Activated CD4-positive, alpha-beta memory T cell treated with anti-CD3 and anti-CD28 coated beads, Interleukin-2, amount 10 ng/mL, durations not matched to agents 7 days and 5 days (primary cell): ENCODE measurements at places on chromosomes 16 and 17. TPM values are rescaled to one million over a fixed set of nuclear protein-coding genes. Genes with fewer than 3 reads are reported as not detected.
A peak's percentile ranks its signal among the peaks of the same experiment; 100 is the strongest.

DNA sequence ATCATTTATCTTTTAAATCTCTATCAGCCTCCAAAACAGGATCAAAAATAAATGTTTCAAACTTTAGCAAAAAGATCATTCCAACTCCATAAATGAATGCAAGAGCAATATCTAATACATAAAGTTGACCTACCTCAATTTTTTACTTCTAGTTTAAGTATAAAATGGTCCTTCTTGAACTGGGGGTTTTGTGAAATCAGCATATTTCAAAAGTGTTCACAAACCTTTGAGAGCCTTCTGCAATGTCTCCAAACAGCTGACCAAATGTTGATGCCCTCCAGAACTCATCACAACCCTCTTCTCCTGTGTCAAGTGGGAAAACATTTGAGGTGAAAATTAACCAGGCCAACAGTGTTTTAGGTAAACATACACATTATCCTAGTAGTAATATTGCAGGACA, 7.7 kb downstream of the MED1 start:
- DNase-seq: no peak

DNA sequence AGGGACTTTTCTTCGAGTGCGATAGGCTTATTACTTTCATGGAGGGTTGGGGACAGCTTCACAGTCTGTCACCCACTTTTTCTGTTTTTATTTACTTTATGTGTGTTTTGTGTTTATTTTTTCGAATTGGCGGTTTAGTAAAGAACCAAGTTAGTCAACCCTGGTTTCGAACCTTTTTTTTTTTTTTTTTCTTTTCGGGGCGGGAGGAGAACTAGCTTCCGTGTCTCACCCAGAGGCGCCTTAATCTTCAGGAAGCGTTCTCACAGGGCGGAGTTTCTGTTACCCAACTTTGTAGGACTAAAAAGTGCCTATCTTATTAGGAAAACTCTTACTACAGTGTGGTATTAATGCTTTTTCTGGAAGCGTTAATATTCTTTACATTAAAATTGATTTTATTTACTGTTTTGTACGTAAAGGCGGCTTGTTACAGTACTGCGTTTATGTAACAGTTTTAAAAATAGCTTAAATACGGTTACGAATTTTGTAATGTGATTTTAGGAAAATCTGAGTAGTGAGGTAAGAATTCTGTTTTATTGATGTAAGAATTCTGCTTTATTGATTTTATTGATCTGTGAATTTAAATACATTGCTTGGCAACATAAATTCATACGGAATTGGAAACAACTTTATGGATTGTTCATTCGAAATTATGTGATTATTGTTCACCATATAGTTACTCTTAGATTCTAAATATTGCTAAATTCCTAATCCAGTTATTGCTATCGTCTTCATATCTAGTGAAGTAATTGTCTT, 885 bp downstream of the ZNF207 start:
- DNase-seq: peak; percentile 55

DNA sequence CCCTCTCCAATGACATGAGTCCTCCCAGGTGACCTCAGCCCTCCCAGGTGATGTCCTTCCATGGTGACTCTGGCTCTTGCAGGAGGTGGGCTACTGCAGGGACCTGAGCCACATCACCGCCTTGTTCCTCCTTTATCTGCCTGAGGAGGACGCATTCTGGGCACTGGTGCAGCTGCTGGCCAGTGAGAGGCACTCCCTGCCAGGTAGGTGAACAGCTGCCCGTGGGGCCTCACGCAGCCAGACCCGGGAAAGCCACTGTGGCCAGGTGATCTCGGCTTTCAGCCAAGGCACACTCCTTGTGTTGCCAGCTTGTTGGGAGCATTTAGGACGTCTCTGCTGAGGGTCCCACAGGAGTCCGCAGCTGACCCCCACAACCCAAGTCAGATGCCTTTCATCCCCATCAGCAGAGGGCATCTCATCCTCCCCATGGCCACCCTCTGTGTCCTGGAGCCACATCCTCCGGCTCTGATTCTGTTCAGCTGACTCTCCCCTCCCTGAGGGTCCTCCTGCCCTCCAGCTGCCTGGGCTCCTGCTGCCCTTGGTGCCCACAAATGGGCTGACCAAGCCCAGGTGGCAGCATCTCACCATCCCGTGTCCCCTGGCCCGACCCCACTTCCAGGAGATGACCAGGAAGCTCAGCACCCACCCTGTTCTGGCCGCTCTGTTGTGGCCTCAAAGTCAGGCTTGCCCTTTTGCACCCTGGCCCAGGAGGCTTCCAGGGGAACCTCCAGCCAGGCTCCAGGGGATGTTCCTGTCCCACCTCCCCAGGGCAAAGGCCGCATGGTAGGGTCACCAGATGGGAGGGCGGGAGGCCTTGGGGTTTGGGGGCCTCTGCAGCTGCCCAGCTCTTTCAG, 20.1 kb downstream of the USP6 start:
- DNase-seq: no peak

The COX4I1 gene
- 456 TPM for total RNA-seq

GRCh38 chr16:1899641-1900451, 18.4 kb downstream of the HS3ST6 start:
- DNase-seq: no peak

DNA sequence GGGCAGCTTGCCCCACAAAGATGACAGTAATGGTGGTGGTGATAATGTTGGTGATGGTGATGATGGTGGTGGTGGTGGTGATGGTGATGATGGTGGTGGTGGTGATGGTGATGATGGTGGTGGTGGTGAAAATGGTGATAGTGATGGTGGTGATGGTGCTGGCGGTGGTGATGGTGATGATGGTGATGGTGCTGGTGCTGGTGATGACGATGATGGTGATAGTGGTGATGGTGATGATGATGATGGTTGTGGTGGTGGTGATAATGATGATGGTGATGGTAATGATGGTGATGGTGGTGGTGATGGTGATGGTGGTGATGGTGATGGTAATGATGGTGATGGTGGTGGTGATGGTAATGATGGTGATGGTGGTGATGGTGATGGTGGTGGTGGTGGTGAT, 46.3 kb upstream of the FOXF1 start:
- no peak for DNase-seq

The DVL2 gene
- total RNA-seq: 47.2 TPM

DNA sequence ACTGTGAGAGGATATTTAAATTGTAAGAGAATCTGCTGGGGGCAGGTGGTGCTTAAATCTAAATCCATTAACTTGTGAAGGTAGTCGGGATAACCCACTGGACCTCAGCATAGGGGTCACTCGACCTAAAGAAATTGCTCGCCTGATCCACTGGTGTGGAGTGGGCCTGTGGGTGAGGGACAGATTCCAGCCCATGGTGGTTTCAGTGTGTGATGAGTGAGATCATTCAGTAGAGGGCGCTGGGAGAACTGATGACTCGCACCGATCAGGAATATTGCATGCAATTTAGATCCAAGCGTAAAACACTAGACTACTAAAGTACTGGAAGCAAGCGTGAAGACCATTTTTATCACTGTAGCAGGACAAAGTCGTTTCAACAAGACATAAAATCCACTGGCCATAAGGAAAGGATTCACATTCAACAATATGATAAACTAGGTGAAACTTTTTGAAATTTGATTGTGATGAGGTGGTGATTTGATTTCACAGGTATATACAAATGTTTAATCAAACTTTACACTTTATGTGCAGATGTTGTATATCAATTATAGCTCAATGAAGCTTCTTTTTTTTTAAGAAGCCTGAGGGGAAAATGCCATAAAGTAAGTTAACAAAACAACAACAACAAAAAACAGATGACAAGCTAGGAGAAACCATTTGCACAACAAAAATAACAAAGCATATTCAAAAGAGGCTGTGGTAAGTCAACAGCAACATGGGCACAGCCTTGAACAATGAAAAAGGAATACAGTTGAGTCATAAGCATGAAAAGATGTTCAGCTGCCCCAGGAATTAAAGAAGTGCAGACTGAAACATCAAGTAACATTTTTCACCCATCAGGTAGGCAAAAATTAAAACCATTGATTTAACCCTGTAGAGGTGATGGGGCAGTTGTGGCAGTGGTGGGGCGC, 7.5 kb upstream of the TMEM170A start:
- DNase-seq: peak; percentile 45

The TP53TG3 gene
- total RNA-seq: not detected

The ACSM3 gene
- total RNA-seq: 3.6 TPM

DNA sequence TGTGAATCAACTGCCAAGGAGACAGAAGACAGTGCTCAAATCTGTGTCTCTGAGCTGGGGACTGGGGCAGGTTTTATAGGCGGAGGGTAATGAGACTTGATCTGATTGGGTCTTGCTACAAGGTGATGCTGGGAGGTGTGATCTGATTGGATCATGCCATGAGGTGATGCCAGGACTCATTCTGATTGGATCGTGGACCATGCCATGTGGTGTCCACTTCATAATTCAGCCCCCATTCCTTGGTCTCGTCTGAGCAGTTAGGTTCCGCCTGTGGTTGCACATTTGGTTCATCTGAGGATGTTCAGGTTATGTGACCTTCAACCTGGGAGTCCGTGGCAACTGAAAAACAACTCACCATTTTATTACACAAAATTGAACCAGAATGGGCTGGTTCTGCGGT, 41.0 kb downstream of the OTOA start:
- no peak for DNase-seq

DNA sequence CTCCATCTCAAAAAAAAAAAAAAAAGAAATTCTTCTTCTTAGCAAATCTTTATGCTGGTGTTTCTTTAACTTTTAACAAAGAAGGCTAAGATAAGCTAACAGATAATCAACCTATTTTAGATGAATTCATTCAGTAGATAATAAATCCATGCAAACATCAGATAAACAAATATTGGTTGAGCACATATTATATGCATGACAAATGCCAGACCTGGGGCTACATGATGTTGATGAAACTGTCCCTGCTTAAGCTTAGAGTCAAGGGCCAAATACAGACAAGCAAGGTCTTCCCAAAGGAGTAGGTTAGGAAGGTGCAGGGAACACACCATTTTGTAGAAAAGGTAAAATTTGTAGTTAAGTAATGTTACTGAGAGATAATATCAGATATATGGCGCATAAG, 6.7 kb upstream of the MAP2K6 start:
- no peak for DNase-seq

GRCh38 chr17:63433746-63434591, 12.1 kb downstream of the CYB561 start:
- no peak for DNase-seq

DNA sequence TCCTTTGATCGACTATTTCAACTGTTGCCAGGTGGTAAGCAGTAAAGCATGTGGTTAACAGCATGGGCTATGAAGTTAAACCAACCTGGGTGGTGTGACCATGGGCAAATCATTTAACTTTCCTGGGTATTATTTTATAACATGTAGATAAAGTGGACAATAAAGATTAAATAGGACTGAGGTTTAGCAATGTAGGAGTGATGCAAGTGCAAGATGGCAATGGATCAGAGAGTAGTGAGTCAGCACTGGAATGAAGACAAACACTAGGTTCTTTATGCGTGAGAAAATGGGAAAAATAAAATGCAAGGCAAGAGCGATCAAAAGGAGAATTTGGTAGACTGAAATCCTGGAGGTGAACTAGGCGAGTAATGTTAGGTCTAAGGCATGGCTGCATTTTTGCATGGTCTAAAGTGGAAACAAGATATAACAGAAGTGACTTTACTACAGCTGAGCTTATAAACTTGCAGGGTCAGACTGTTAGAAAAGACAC, 222.4 kb upstream of the AXIN2 start:
- DNase-seq: no peak

- DNase-seq: peak; percentile 38
These were observed 1.5 kb upstream of the GSE1 start for GRCh38 chr16:85611444-85612190.

DNA sequence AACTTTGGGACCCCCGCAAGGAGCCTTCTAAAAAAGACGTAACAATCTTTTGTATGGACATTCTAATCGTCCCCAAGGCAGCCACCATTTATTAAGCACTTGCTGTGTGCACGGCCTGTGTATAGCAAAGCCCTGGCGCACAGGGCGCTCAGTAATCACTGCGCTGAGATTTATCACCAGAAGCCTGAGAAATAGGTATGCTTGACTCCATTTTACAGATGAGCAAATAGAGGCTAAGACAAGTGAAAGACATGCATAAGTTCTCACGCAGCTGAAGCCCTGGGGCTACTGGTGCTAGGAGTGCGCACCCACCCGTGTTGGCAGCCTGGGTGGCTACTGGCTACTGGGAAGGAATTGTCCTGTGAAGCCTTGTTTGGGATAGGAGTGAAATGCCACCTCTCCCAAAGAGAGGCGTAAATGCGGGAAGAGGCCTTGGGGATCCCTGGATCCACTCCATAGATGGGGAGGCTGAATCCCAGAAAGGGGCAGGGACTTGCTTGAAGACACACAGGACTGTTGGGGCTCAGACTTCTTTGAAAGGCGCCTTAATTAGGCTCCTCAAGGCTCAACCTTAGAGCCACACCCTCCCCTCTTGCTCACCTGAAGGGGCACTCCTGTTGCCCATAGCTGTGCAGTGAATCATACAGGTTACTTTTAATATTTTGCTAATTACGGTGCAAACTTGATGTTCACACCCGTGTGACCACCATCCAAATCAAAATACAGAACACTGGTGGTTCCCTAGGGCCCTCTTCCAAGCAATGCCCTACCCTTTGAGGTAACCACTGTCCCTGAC, 634 bp upstream of the NATD1 start:
- no peak for DNase-seq

- no peak for DNase-seq
These were observed 109.7 kb downstream of the ADCY9 start for GRCh38 chr16:4006397-4006999.

DNA sequence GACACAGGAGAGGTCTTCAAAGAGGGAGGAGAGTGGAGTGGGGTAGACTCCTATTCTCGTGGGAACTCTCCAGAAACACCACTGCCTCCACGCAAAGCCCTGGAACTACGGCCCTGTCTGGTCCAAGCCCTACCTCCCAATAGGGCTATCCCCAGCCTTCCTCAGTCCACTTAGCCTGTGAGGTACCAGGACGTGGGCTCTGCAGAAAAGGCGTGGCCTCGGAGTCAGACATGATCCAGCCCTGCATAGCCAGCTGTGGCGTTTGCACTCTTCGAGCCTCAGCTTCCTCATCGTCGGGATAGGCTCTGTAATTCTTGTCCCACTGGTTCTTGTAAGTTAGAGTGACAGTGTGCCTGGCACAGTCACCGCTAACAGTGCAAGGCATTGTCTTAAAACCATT, 13.8 kb downstream of the ENDOV start:
- DNase-seq: no peak

GRCh38 chr17:50026837-50027171, 29.1 kb upstream of the ITGA3 start:
- DNase-seq: peak; percentile 80

GRCh38 chr17:6350806-6351205, 84.1 kb downstream of the AIPL1 start:
- no peak for DNase-seq

DNA sequence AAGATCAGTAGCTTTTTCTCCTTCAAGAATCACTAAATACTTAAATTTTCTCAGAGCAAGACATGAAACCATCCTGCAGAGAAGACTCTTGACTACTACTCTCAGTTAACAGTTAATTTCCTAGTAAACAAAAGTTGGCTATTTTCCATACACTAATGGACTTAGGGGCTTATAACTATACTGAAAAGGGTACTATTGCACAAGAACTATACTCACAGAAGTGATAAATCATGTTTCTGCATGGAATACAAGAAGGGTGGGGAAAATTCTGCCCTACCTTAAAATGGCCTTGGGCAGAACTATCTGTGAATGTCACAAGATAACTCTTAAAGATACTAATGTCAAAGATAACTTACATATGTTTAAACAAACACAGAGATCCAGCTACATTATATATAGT, 12.5 kb downstream of the ZNF652 start:
- no peak for DNase-seq
